ENCODE measurements at places on chromosomes 11 and 22.

- DNase-seq: no peak
Observed at GRCh38 chr22:38482662-38483308, 14.9 kb downstream of the KDELR3 start.

DNA sequence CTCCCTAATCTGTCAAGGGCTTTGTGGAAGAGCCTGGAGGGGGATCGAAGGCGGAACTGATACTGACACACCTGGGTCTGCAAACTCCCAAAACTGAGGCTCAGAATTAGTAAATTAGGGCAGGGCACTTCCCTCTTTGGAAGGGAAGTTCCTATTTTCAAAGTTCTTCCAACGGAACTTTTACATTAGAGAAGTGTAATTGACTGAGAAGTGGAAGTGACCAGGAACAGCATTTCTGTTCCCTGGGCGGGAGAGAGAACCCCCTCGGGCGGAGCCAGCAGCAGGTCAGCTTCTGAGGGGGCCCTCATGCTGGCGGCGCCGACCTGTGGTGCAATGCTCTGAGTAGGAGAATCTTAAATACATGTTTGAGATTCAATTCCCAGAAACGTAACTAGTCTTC is 1.1 kb upstream of the CBL start:
- DNase-seq: no peak

DNA sequence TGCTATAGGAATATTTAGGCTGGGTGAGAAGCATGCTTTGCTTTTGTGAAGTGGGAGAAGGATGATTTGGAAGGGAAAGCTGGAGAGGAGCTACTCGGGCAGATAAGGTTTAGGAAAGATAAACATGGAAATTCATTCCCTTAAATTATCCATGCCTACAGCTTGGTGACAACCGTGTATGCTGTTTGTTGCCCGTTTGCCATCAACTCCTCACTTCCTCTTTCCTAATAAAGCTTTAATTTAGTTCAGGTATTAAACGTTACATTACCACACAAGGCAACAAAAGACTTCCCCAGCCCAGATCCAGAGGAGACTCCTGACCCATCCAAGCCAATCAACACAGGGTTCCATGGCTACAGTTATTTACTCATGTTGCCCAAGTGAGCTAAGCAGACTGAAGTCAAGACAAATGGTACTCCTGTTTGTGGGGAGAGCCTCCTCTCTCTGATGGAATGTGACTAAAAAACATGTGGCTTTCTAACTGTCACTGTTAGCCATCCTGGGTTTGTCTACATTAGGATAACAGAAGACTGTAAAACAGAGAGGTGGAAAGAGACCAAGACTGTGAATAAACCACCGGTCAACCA is 101.7 kb upstream of the GRAMD1B start:
- DNase-seq: no peak

DNA sequence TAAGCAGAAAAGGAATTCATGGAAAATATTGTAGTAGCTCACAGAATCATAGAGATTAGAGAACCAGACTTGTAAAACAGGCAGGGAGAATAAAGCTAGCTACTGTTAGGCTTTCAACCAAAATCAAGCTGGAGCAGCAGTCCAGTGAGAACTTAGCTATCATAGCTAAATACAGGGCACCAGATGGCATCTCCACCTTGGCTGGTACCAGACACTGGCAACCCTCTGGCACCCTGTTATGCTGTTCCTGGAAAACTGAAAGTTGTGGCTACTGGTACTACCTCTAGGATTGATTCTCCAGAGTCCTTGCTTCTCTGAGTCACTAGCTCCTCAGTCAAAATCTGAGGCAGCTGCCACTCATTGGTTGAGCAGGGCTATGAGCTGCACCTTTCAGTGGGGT is 6.0 kb upstream of the DRD2 start:
- peak; percentile 68 for DNase-seq

DNA sequence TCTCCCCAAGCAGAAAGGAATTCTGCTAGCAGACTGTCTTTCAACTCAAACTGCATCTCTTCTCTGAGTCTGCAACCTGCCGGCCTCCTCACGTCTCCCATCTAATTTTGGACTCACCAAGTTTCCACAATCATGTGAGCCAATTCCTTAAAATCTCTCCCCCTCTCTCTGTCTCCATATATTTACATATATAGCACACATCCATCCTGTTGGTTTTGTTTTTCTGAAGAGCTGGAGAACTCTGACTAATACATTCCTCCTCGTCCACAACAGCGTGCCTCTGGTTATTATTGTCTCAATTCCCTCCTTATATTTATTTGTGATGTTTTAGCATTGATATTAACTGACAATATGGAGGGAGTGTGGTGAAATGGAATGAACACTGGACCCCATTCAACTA is 29.6 kb upstream of the FJX1 start:
- DNase-seq: no peak
